ENCODE measurements at places on chromosomes 2 and 18.

- DNase-seq = no peak
These were observed 71.6 kb downstream of the NDUFA10 start for GRCh38 chr2:239953418-239954061.

DNA sequence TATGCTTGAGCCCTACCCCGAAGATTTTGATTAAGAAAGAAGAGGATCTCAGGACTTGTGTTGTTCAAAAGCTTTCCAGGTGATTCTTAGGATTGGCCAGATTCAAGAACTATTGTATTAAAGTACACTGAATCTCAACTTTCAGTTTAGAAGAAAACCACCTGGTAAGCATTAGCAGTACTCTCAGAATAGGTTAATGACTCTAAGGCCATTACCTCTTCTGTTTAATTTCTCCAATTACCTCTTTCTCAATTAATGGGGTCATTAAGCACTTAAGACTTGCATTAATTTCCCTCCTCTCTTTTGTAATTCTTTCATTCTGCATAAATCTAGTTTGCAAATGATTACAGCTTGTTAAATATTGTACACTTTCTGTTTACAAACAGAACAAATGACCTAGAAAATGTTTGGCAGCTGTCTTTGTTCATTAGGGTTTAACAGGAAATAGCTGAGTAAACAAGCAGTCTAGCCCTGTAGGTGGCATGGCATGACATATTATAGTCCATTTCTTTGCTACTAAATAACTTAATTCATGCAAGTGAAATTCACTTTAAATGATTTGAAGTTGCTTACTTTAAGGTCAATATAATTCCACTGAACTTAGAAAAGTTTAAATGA is 20.4 kb upstream of the TDRD15 start:
- no peak for DNase-seq

DNA sequence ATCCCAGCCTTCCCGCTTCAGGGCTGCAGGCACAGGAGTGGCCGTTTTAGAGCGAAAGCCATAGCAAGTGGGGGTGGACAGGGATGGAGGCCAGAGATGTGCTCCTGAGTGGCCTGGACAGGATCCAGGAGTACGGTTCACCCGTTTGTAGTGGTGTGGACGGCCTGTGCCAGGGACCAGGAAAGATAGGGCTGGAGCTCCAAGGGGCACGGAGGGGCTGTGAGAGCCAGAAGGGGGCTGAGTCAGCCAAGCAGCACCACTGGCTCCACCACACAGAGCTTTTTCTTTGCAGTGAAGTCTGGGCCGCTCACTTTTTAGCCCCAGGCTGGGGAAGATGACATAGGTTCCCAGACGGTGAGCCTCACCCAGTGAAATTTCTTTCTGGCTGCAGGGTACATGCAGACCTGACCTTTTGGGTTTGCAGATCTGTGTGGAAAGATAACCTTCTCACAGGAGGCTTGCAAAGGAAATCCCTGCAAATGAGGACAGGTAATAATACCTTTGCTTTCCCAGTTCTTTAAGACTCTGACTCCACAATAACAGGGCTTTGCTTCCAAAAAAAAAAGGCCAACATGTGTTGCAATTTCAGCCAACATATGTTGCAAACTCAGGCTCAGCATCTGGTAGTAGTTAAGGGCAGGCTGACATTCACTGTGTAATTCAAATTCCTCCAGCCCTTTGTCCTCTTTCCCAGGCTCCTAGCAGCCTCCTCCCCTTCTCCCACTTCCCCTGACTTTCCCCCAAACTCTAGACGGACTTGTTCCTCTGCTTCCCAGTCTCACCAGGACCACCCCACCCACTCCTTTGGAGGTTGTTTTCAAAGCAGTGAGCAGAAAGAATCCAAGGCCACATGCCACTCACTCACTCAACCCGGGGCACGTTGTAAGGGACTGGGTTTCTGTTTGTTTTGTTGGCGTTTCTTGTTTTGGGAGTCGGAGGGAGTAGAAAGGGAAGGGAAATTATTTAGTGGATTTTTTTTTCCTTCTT is 20.3 kb upstream of the LAPTM4A start:
- no peak for DNase-seq

GRCh38 chr18:64718808-64719207 is 569.9 kb upstream of the LINC00305 start:
- DNase-seq = no peak
